Muscle of leg (tissue), 16 donors: ENCODE measurements at places on chromosomes 2 and 18. TPM values are rescaled to one million over a fixed set of nuclear protein-coding genes. Genes with fewer than 3 reads are reported as not detected.

Gene ZBTB7C
- polyA plus RNA-seq, result 3.5 TPM

Gene IER3IP1
- 21.9 TPM for polyA plus RNA-seq

Gene MATN3
- 1.0 TPM for polyA plus RNA-seq

Gene TMEM37
- 4.5 TPM for polyA plus RNA-seq

Gene SLC1A4
- polyA plus RNA-seq, result 14.4 TPM

Gene RFTN2
- 16.8 TPM for polyA plus RNA-seq

Gene CYTIP
- polyA plus RNA-seq, result 0.87 TPM

Gene PJVK
- polyA plus RNA-seq, result 6.4 TPM

Gene SCG2
- 0.86 TPM for polyA plus RNA-seq

Gene ZNF396
- 0.83 TPM for polyA plus RNA-seq

Gene GPAT2
- 3.8 TPM for polyA plus RNA-seq

Gene BUB1
- polyA plus RNA-seq, result 10.7 TPM

Gene BOK
- 50.7 TPM for polyA plus RNA-seq
